GM04503 (cell line): ENCODE measurements at places on chromosomes 16 and 17.

DNA sequence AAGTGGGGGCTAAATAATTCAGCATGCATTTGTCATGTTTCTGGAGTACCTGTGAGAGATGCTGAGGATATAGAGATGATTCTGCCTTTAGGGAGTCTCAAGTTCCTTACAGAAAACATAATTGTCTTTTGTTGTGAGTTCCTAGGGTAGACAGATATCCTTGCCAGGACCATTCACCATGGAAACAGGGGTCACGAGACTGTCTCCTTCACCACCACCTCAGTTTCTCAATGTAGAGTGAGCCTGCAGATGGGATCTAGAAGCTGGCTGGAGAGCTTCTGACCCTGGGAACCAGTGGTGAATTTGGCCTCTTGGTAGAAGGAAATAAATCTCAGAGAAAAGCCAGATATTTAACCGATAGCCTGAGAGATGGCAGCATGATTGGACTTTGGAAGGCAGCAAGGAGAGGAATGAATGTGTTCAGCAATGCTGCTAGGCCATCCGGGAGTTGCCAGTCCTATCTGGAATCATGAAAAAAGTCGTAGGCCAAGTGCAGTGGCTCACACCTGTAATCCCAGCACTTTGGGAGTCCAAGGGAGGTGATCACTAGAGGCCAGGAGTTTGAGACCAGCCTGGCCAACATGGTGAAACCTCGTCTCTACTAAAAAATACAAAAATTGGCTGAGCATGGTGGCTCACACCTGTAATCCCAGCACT is 7.4 kb upstream of the HDAC5 start:
- no peak for DNase-seq

DNA sequence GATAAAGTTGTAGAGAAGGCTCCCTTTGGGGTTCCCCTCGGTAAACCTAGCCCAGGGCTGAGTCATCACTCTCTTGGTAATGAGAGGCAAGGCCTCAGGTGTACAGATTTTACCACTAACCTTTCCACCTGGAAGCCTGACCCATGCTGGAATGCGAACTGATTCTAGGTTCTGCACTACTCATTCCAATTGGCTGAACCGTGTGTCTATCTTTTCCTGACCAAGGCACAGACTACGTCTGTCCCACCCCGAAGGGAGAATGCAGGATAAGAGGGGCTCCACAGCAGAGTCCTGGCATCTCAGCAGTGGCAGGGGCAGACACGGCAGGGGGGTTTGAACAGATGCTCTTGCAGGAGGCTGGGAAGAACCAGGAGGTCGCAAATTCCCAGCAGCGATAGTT is 65.4 kb upstream of the B4GALNT2 start:
- no peak for DNase-seq

DNA sequence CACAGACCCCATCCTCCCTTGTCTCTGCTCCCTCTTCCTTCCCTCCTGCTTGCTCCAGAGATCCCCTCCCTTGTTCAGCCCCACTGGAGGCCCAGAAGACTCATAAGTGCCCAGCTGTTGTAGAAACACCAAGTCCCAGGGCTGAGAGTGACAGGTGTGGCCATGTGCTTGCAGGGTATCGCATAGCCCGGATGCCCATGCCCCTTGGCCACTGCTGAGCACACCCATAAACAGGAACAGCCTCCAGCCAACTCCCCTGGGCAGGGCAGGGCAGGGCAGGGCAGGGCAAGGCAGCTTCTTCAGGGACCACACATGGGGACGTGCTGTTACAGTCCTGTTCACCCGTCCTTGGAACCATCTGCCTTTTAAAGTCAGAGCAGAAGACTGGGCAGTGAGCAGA is 2.0 kb downstream of the CACNG1 start:
- no peak for DNase-seq

DNA sequence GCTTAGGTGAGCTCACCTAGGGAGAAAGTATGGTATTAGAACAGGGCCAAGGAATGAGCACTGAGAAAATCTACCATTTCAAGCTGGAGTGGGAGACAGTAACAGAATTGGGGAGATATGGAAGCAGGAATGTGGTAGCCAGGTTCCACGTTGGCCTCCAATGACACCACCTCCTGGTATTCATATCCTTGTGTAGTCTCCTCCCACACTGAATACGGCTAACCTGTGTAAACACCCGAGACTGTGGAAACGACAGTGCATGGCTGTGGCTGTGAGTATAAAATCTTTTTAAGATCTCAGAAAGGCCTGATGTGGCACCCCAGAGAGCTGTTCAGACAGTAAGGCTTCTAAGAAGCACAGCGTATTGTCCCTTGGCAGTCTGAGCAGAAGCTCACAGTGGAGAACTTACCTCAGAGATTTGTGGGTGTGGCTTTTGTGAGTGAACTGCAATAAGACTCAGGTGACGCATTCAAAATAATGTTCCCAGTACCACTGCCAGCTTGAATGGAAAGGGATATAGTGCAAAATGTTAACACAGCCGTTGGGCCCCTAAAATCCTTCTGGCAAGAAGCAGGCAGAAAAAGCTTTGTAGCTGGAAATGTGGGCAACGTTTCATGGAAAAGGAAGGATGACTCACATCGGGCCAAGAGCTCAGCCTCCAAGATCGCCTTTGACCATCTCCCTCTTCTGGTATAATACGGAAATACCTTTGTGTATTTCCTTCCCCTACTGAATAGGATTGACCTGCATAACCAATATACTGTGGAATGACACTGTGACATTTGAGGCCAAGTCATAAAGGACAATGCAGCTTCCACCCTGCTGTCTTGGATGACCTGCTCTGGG is 14.4 kb downstream of the SDR42E1 start:
- DNase-seq = no peak

- DNase-seq = no peak
Observed at GRCh38 chr17:44795928-44796327, 34.2 kb downstream of the GJC1 start.

DNA sequence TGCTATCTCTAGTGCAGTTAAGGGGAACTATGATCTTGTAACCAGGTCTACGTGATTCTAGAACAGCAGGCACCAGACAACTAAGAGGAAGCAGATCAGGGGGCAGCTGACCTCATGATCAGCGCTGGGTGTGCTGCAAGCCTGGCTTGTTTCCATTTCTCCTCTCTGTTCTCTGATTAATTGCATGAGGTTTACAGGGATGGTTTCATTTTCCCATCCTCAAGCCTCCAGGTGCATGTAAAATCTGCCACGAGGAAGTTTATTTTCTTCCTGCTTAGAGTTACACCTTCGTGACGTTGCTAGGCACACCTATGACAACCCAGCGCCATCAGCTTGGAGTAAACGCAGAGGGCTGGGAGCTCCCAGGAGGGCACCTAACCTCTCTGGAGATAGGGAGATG is 4.3 kb upstream of the NUPR1 start:
- no peak for DNase-seq

- DNase-seq = no peak
Observed at GRCh38 chr16:60432472-60432871, 1603.8 kb downstream of the CDH8 start.

DNA sequence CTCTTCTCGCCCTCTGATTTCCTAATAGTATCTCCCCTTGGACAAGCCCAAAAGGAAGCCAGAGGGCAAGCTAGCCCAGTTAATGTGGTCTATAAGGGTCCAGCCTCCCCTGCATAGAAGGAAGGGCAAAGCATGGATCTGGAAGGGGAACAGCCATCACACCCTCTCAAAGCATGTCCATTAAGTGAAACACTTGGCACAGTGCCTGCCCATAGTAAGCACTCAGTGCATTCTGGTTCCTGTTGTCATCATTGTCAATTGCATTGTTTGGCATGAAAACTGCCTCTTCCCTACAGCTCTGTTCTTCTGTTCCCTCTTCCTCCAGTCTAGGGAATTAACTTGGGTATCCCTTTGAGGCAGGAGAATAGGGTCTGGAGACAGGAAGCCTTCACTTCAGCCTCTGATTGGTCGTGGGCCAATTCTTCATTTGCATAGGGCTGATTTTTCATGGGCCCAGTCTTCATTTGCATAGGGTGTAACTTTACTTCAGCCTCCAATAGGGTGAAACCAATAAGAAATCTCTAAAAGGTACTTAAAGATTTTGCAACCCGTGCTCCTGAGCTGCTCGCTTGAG is 81.4 kb downstream of the C17orf67 start:
- no peak for DNase-seq

- DNase-seq = no peak
Observed at GRCh38 chr17:74981979-74982662, 5.3 kb upstream of the CDR2L start.

DNA sequence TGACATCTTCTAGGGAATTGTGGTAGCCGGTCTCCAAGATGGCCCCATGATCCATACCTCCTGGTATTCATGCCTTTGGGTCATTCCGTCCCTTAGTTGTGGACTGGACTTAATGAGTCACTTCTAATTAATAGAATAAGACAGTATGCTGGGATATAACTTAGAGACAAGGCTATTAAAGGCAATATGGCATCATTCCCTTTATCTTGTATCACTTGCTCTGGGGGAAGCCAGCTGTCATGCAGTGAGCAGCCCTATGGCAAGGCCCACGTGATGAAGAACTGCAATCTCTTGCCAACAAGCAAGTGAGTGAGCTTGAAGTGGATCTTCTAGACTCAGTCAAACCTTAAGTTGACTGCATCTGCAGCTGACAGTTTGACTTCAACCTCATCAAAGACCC is 97.8 kb upstream of the MED13 start:
- no peak for DNase-seq

- no peak for DNase-seq
Observed at GRCh38 chr16:80717611-80718010, 86.8 kb downstream of the CDYL2 start.

- no peak for DNase-seq
Observed at GRCh38 chr17:80124351-80124981, 22.5 kb downstream of the EIF4A3 start.

- no peak for DNase-seq
Observed at GRCh38 chr16:16120382-16121184, 102.7 kb downstream of the ABCC6 start.

DNA sequence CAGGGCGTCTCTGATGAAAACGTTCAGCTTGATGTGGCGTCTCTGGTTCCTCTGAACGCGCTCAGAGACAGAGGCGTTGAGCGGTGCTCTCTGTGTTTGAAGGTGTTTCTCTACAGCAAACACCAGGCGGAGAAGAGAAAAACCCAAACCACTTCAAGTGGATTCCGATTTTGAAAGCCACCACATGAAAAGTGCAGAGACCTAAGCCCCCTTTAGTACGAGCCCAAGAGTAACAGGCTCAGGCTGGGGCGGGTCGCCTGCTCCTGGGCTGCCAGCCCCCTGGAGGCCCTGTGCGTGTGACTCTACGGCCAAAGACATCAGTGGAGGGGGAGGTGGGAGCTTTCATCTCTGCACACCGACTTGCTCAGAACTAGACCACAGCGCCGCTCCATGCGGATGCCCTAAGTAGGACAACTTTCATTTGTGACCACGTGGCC is 328.4 kb downstream of the MAF start:
- no peak for DNase-seq

GRCh38 chr17:71232801-71233559 is 887.8 kb upstream of the SOX9 start:
- no peak for DNase-seq

- no peak for DNase-seq
Observed at GRCh38 chr17:8955021-8955959, 10.2 kb downstream of the PIK3R5 start.

DNA sequence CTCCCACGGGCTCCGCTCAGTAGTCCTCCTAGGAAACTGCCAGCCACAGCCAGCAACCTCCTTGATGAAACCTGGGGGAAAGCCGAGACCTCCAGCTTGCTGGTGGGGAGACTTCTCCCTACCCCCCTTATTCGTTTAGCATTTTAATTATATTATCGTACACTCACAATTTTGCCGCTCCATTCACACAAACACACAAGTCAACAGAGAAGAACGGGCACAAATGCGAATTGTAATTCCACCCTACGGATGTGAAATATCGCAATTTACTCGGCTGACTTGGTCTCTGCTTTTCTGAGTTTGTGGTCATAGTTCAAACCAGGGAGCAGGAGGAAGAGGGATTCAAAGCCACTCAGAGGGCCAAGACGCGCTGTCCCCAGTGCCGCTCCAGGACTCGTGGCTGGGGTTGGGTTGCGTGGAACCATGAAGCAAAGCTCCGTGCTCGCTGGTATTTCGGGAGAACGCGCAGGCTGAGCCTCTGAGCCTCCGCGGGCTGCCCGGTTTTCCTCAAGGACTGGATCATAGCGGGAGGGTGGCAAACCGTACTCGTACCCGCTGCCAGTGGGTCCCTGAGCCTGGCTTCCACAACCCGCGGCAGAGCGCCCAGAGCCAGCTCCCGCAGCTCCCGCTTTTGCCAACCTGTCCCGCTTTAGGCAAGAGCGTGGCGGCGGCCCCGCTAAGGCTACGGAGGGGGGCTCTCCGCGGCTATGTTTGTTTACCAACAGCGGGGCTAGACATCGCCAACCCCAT is 2.0 kb downstream of the LHX1 start:
- no peak for DNase-seq

- DNase-seq = no peak
Observed at GRCh38 chr17:4853208-4853671, 20.1 kb downstream of the MINK1 start.

- DNase-seq = no peak
Observed at GRCh38 chr16:69225121-69225520, 38.2 kb downstream of the SNTB2 start.

DNA sequence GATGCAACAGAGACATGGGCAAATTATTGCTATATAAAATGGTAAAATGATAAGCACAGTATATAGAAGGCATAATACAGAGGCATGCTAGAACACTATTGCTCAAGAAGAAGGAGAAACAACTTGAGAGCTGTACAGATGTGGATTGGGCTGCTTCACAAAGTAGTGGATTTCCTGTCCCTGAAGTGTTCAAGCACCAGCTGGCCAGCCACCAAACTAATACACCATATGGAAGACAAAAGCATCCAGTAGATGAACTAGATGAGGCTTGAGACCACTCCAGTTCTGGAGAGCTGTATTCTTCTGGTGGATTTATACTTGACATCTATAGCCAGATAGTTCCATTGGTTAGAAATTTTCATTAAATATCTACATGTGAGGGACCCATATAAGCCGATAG is 134.1 kb upstream of the GNAO1 start:
- no peak for DNase-seq

DNA sequence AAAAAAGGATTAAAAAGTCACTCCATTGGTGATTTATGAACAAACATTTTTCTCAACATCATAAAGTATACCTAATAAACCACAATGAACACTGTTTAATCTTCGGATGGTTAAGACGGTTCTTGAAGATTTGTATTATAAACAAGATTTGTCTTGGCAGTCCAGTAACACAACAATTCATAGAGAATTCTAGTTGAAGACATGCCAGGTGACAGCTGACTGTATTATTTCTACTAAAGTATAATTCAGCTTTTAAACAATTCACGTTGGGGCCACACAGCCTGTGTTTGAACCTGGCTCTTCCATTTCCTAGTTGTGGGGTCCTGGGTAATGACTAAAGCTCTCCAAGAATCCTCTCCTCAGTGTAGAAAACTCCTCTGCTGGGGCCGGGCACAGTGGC is 22.0 kb downstream of the STX8 start:
- no peak for DNase-seq
